ENCODE measurements at places on chromosomes 3 and 15.

DNA sequence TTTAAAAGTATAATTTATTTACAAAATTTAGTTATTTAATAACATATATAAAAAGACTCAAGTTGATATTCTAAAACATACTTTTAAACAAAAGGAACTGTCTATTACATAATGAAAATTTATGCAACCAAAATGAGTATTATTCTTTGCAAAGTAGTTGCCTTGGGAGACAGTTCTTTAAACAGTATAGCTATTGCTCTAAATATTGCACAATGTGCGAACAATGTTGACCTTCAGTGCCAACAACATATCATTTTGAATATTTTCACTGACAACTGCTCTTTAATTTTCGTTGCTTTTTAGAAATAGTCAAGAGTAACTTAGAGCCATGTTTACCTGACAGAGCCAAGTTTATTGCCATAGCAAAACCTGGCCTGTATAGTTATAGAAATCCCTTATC is 124.9 kb downstream of the ZBTB20 start:
- DNase-seq: no peak

- DNase-seq: no peak
Observed at GRCh38 chr3:40310705-40311104, 1.2 kb downstream of the EIF1B start.

DNA sequence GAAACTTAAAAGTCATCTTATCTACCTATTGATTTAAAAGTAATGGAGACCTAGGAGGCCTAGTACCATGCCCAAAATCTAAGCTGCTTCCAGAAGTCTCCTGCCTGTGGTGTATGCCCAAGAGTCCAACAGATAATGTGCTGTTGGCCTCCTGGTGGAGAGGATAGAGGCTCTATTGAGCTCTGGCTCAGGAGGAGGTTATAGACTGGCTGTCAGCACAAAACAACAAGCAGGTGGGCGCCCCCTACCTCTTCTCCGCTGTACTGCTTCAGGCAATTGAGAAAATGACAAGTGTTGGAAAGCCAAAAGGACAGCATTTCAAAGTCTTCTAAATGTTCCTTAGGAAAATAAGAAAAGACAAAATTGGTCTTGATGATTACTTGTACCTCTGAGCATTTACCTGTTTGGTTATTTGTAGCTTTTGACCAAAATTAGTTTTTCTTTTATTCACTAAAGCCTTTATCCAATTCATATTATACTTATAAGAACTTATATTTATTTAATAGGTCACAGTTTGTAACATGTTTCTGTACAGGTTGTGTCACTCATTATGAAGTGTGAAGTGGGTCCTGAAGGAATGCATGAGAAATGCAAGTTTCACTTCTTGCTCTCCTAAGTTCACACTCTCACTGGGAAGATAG is 17.2 kb upstream of the GNB5 start:
- DNase-seq: no peak

DNA sequence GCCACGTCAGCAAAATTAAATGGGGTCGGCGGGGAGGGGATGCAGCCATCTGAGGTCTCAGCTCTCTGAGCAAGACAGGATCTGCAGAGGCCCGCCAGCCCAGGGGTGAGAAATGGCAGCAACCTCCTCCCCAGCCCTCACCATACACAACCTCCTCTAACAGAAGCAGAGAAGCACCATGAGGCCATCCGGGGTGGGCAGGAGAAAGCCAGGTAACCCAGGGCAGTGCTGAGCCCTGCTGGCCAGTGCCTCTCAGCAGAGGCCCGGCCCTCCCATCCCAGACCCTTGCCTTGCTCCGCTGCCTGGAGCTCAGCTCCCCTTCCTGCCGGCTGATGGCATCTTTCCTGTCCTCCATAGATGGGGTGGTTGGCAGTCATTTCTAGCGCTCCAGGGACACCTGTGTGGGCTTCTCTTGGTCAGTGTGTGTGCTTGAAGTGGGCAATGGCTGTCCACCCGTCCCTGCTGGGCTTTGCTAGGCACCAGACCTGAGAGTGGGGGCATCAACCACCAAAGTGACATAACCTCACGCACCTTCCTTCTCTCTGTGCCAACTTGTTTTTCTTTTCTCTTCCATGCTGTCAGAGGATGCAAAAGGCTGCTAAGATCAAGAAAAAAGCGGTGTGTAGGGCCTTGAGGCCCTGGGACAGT is 175.8 kb downstream of the NSMCE3 start:
- no peak for DNase-seq

- DNase-seq: no peak
Observed at GRCh38 chr3:52222319-52223221, 2.9 kb downstream of the TLR9 start.

- no peak for DNase-seq
Observed at GRCh38 chr15:29825227-29825626, 3.0 kb upstream of the TJP1 start.

DNA sequence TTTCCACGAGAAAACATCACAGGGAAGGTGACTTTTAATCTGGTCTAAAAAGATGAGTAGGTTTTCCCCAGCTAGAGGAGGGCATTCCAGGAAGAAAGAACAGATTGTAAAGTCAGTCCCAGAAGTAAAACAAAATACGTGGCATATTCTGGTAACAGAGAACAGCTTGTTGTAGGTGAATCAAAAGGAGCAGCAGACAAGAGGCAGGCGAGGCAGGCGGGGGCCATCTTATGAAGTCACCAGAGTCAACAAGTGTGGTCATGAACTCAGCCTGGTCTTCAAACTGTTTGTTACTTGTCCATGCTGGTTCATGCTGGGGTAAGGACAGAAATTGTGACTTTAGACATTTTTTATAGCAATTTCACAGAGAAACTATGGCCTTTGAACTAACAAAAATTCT is 4.0 kb upstream of the POPDC2 start:
- DNase-seq: no peak

- no peak for DNase-seq
Observed at GRCh38 chr3:194884649-194885315, 199.1 kb downstream of the FAM43A start.

- no peak for DNase-seq
Observed at GRCh38 chr3:110062716-110063115, 725.4 kb upstream of the DPPA4 start.

Measured in activated gamma-delta T cell (primary cell).